ENCODE measurements at places on chromosomes 7 and 10.

DNA sequence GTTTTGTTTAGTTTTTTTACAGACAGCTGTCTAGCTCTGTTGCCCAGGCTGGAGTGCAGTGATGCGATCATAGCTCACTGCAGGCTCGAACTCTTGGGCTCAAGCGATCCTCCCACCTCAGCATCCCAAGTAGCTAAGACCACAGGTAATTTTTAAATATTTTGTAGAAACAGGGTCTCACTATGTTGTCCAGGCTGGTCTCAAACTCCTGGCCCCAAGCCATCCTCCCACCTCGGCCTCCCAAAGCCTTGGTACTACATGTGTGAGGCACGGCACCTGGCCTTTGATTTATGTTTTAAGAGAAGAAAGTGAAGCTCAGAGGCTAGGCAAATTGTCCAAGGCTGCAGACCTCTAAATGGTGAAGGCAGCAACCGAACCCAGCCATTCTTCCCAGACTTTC lies 98.6 kb upstream of the SVIL start:
- DNase-seq, result no peak

GRCh38 chr7:128879939-128880746 lies 17.5 kb downstream of the ATP6V1F start:
- no peak for DNase-seq

- DNase-seq, result no peak
These were observed 992 bp upstream of the MGMT start for GRCh38 chr10:129465796-129466702.

- DNase-seq, result peak; percentile 61
These were observed 24.4 kb upstream of the PPIF start for GRCh38 chr10:79322616-79323543.

DNA sequence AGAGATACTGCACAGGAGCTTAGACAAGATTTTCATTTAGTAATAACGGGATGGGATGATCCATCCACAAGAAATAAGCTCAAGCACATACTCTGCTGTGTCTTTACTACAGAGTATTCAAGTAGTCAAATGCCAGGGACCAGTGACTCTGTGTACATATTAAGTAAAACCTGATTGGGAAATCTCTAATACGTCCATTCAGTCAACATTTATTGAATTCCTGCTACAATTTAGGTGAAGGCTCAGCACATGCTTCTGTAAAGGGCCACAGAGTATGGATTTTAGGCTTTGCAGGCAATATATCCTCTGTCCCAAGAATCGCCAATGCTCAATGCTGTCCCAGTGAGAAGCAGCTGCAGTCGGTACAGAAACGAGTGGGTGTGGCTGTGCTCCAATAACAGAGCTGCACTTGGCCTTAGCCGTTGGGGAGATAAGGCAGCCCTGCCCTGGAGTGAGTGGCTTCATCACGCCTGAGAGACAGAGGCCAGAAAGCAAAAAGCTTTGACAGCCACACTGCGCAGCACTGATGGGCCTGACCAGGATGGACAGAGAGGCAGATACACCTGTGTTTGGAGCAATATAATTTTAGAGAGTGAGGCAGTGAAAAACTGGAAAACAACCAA lies 186.8 kb downstream of the PARD3 start:
- no peak for DNase-seq

DNA sequence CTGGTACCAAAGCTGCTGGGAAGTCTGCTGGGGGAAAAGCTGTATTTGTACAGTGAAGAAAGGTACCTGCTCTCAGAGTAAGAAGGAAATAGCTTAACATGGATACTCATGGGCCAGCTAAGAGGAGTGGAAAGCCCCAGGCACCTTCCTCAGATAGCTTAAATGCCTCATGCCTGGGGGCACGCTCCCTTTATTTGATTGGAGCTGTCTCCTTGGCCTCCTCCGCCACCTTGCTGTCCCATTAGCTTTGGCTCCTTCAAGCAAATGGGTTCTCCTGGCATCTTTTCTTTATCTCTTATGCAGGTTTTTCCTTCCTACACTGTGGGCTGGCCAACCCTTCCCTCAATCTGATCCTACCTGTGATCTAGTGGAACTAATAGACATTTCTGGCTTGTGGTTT lies 318.5 kb downstream of the SH2D4B start:
- no peak for DNase-seq

DNA sequence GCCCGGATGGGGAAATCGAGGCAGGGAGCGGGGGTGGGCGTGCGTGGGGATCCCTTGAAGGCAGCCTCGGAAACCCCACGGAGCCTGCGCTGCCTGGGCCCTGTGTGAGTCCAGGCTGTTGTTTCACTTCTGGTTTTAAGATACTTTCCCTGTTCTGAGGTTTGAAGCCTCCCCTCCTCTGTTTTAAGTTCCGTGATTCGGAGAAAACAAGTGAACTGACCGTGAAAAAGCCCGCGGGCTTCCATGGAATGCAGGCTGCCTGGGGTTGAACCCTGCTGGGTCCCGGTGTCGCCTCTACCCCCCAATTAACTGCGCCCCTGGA lies 401 bp downstream of the LRRC27 start:
- DNase-seq, result no peak

GRCh38 chr10:566241-566885 lies 123.1 kb downstream of the DIP2C start:
- no peak for DNase-seq

- no peak for DNase-seq
These were observed 109.9 kb downstream of the AHR start for GRCh38 chr7:17408245-17408903.

All from stimulated activated CD4-positive, alpha-beta T cell treated with anti-CD3 and anti-CD28 coated beads, Interleukin-15, amount 100 ng/mL, for 1 hour (primary cell).